ENCODE measurements at places on chromosomes 3 and 15. TPM values are rescaled to one million over a fixed set of nuclear protein-coding genes. Genes with fewer than 3 reads are reported as not detected.

GRCh38 chr3:25427942-25428788, at the start of gene RARB:
TSS of gene RARB (plus strand) at chr3:25428263. CDS start at chr3:25428732, 469 bp downstream.
- DNase-seq = peak; percentile 39
- peak within 1 kb of the TSS; percentile 64 for H3K27ac ChIP-seq
- H3K4me1 ChIP-seq = peaks cover 31% of the 10 kb centered on the region
- no peaks in the 10 kb centered on the region for H3K36me3 ChIP-seq
- H3K27me3 ChIP-seq = no peaks in the 10 kb centered on the region

GRCh38 chr3:56357266-56357665, 111.0 kb downstream of the ERC2 start:
- H3K4me1 ChIP-seq = no peaks in the 10 kb centered on the region
- DNase-seq = no peak
- no peaks in the 10 kb centered on the region for H3K27me3 ChIP-seq
- no peaks in the 10 kb centered on the region for H3K36me3 ChIP-seq
- H3K27ac ChIP-seq = no peak overlapping the region

GRCh38 chr3:14487086-14487485, 53.1 kb downstream of the GRIP2 start:
- H3K4me3 ChIP-seq = no peak overlapping the region
- peaks cover 17% of the 10 kb centered on the region for H3K4me1 ChIP-seq
- no peak for DNase-seq

DNA sequence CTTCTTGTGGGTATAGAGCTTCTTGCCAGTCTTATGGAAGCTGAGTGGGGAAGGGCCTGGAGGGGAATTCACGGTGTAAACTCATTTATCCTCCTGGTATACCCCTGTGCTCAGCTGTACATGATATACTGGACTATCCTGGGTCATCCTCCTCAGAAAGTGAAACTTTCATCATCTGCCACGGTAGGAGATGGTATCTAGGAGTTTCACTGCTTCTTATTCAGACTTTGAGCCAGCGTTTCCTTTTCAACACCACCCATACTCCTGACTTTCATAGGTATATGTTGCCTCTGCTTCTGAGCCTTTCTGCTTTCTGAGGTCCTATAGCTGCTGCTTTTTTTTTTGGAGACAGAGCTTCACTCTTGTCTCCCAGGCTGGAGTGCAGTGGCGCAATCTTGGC, 15.6 kb downstream of the SENP5 start:
- no peaks in the 10 kb centered on the region for H3K27me3 ChIP-seq
- peaks cover 22% of the 10 kb centered on the region for H3K36me3 ChIP-seq
- H3K27ac ChIP-seq = no peak overlapping the region
- no peak overlapping the region for H3K4me3 ChIP-seq

- H3K27me3 ChIP-seq = no peaks in the 10 kb centered on the region
- H3K4me1 ChIP-seq = peaks cover 28% of the 10 kb centered on the region
- no peaks in the 10 kb centered on the region for H3K36me3 ChIP-seq
- no peak overlapping the region for H3K4me3 ChIP-seq
- no peak for DNase-seq
Observed at GRCh38 chr3:135930255-135930654, 35.3 kb upstream of the PPP2R3A start.

Gene CHL1
- total RNA-seq = not detected

Gene ACTC1
- total RNA-seq = not detected

Gene ALPK3
- total RNA-seq = 4.6 TPM

Gene C15orf62
- 0.23 TPM for total RNA-seq

Gene IQCH
- total RNA-seq = 7.5 TPM

Gene CCDC39
- total RNA-seq = not detected

Gene NRROS
- total RNA-seq = 2.2 TPM

Data from PC-9 (cell line).